ENCODE measurements at places on chromosomes 16 and 17. TPM values are rescaled to one million over a fixed set of nuclear protein-coding genes. Genes with fewer than 3 reads are reported as not detected.
A peak's percentile ranks its signal among the peaks of the same experiment; 100 is the strongest.

- H3K36me3 ChIP-seq, result no peaks in the 10 kb centered on the region
- peaks cover 5% of the 10 kb centered on the region for H3K27me3 ChIP-seq
- DNase-seq, result no peak
- H3K4me3 ChIP-seq, result no peak overlapping the region
Measured at GRCh38 chr16:61364990-61365389, 671.2 kb downstream of the CDH8 start.

DNA sequence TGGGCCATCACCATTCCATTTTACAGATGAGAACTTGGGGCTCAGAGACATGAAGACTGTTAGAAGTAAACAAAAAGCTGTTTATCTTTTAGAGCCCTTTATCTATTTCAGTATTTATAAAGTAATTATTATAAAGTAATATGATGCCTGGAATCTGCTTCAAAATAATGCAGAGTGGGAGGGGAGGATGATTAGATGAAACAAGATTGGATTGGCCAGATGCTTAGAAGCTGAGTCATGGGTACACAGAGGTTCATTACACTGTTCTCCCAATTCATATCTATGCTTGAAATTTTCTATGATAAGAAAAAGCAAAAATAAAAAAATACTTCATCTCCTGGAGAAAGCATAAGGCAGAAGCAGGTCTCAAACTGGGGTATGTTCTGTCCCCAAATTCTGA lies 29.4 kb downstream of the TOM1L2 start:
- H3K4me3 ChIP-seq, result no peak overlapping the region
- no peak for DNase-seq
- no peaks in the 10 kb centered on the region for H3K27me3 ChIP-seq
- no peaks in the 10 kb centered on the region for H3K36me3 ChIP-seq
- H3K27ac ChIP-seq, result no peak overlapping the region
- H3K4me1 ChIP-seq, result peaks cover 75% of the 10 kb centered on the region

DNA sequence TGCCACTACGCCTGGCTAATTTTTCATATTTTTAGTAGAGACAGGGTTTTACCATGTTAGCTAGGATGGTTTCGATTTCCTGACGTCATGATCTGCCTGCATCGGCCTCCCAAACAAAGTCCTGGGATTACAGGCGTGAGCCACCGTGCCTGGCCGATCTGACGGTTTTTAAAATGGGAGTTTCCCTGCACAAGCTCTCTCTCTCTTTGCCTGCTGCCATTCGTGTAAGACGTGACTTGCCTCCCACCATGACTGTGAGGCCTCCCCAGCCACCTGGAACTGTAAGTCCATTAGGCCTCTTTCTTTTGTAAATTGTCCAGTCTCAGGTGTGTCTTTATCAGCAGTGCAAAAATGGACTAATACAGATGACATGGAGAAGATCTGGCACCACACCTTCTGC lies 4.7 kb upstream of the FLCN start:
- peaks cover 2% of the 10 kb centered on the region for H3K36me3 ChIP-seq
- DNase-seq, result peak; percentile 20
- no peaks in the 10 kb centered on the region for H3K27me3 ChIP-seq
- H3K27ac ChIP-seq, result no peak overlapping the region

GRCh38 chr17:8918807-8919465 lies 46.6 kb downstream of the PIK3R5 start:
- no peak for DNase-seq
- H3K27ac ChIP-seq, result no peak overlapping the region
- H3K4me1 ChIP-seq, result peaks cover 32% of the 10 kb centered on the region
- H3K27me3 ChIP-seq, result no peaks in the 10 kb centered on the region

- no peak for DNase-seq
- H3K27me3 ChIP-seq, result no peaks in the 10 kb centered on the region
- no peak overlapping the region for H3K27ac ChIP-seq
- H3K36me3 ChIP-seq, result no peaks in the 10 kb centered on the region
- H3K4me3 ChIP-seq, result no peak overlapping the region
Measured at GRCh38 chr16:324201-324450, 28.4 kb downstream of the AXIN1 start.

CCL13 gene
- not detected for total RNA-seq

- DNase-seq, result no peak
- peak overlapping the region; percentile 89 for H3K27ac ChIP-seq
- peaks cover 35% of the 10 kb centered on the region for H3K4me1 ChIP-seq
- peak overlapping the region; percentile 5 for H3K4me3 ChIP-seq
Measured at GRCh38 chr16:81711657-81712319, 67.3 kb upstream of the PLCG2 start.

ZNF319 gene
- total RNA-seq, result 12.0 TPM

DNA sequence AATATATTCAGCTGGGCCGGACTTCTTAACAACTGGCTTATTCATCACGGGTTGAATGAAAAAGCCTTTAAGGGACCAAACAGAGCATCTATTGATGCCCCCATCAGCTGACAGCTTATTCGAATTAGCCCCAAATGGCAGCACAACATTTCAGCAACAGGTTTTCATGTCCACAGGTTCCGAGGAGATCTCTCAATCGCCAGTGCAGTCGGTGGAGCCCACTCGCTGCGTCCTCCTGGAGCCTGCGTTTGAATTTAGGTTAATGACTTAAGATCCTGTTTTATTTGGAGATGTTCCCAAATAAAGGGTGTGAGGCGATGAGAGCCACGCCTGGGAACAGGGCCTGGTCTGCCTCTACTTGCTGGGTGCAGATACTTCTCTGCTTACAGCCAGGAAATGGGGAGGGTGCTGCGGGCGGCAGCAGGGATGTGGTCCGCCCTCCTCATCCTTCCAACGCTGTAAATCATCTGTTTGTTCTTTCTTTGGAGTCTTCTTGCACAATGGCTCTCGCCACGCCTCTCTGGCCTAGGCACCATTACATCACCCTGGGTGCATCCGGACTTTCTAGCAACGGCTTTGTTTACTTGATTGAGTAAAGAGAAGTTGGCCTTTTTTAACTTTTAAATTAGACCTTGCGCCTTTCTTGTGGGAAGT lies 22.6 kb downstream of the NDE1 start:
- peak overlapping the region; percentile 96 for H3K27ac ChIP-seq
- no peak for DNase-seq
- H3K4me3 ChIP-seq, result peak overlapping the region; percentile 6
- peaks cover 22% of the 10 kb centered on the region for H3K4me1 ChIP-seq
- H3K36me3 ChIP-seq, result peaks cover 15% of the 10 kb centered on the region
- H3K27me3 ChIP-seq, result no peaks in the 10 kb centered on the region

LLGL2 gene
- total RNA-seq, result 1.5 TPM

DNA sequence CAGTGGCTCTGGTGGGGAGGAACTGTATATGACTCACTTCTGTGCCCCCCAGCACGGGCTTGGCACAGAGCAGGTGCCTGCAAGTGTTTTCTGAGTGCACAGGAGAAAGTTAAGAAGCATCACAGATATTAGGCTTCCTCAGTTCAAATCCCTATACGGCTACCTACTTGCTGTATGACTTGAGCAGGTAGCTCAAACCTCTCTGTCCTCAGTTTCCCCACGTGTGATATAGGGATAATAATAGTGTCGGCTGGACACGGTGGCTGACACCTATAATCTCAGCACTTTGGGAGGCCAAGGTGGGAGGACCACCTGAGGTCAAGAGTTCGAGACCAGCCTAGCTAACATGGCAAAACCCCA lies 95.7 kb downstream of the C16orf78 start:
- H3K27me3 ChIP-seq, result peaks cover 31% of the 10 kb centered on the region
- DNase-seq, result no peak
- H3K27ac ChIP-seq, result no peak overlapping the region
- H3K4me3 ChIP-seq, result no peak overlapping the region
- no peaks in the 10 kb centered on the region for H3K36me3 ChIP-seq
- no peaks in the 10 kb centered on the region for H3K4me1 ChIP-seq

GRCh38 chr17:10622617-10623485 lies 34.3 kb downstream of the MYH3 start:
- DNase-seq, result no peak
- H3K4me3 ChIP-seq, result no peak overlapping the region
- no peak overlapping the region for H3K27ac ChIP-seq
- H3K36me3 ChIP-seq, result no peaks in the 10 kb centered on the region
- no peaks in the 10 kb centered on the region for H3K27me3 ChIP-seq
- peaks cover 4% of the 10 kb centered on the region for H3K4me1 ChIP-seq

GRCh38 chr17:75688209-75688825 lies 21.2 kb downstream of the SAP30BP start:
- H3K27me3 ChIP-seq, result no peaks in the 10 kb centered on the region
- H3K4me1 ChIP-seq, result peaks cover 90% of the 10 kb centered on the region
- no peak overlapping the region for H3K4me3 ChIP-seq
- H3K27ac ChIP-seq, result peak overlapping the region; percentile 34

CA10 gene
- total RNA-seq, result not detected

DNA sequence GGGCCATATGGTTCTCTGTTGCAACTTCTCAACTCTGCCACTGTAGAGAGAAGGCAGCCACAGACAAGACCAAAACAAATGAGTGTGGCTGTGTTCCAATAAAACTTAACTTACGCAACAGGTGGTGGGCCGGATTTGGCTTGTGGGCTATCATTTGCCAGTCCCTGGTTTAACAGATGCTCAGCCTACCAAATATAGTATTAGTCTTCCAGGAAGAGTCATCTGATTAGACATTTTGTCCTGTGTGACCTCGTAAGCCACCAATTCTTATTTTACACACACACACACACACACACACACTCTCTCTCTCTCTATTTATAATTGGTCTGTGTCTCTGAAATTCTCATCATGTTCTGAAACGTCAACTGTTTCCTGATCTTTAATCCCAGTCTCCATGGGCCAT lies 245.9 kb downstream of the XYLT1 start:
- DNase-seq, result no peak
- H3K4me1 ChIP-seq, result peaks cover 6% of the 10 kb centered on the region
- no peak overlapping the region for H3K4me3 ChIP-seq

DNA sequence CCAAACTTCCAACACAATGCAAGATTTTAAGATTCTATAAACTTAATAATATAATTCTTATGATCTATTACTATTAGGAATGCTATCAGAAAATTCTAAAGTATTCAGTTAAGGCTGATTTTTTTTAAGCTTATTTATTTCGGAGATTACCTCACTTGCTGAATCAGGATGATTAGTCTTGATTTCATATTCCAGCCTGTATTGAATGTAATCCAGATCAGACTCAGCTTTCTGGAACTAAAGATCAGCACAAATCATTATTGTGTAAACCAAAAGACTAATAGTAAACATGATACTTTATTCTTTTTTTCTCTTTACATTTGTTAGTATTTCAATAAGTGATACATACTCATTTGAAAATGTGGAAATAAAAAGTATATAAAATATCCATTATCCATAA lies 23.9 kb downstream of the SKA2 start:
- DNase-seq, result no peak
- H3K4me1 ChIP-seq, result no peaks in the 10 kb centered on the region
- no peaks in the 10 kb centered on the region for H3K27me3 ChIP-seq
- H3K36me3 ChIP-seq, result peaks cover 3% of the 10 kb centered on the region
- H3K4me3 ChIP-seq, result no peak overlapping the region

- peak; percentile 98 for DNase-seq
- no peaks in the 10 kb centered on the region for H3K36me3 ChIP-seq
- no peaks in the 10 kb centered on the region for H3K27me3 ChIP-seq
- peaks cover 85% of the 10 kb centered on the region for H3K4me1 ChIP-seq
- H3K4me3 ChIP-seq, result peak overlapping the region; percentile 93
Measured at GRCh38 chr17:77322514-77323412, 182.0 kb downstream of the SEC14L1 start.

TEKT3 gene
- total RNA-seq, result 0.82 TPM

GRCh38 chr16:63933841-63934240 lies 1188.0 kb downstream of the CDH11 start:
- peaks cover 20% of the 10 kb centered on the region for H3K27me3 ChIP-seq
- no peak overlapping the region for H3K27ac ChIP-seq
- H3K4me3 ChIP-seq, result no peak overlapping the region
- DNase-seq, result no peak
- peaks cover 2% of the 10 kb centered on the region for H3K4me1 ChIP-seq
- H3K36me3 ChIP-seq, result peaks cover 2% of the 10 kb centered on the region

DNA sequence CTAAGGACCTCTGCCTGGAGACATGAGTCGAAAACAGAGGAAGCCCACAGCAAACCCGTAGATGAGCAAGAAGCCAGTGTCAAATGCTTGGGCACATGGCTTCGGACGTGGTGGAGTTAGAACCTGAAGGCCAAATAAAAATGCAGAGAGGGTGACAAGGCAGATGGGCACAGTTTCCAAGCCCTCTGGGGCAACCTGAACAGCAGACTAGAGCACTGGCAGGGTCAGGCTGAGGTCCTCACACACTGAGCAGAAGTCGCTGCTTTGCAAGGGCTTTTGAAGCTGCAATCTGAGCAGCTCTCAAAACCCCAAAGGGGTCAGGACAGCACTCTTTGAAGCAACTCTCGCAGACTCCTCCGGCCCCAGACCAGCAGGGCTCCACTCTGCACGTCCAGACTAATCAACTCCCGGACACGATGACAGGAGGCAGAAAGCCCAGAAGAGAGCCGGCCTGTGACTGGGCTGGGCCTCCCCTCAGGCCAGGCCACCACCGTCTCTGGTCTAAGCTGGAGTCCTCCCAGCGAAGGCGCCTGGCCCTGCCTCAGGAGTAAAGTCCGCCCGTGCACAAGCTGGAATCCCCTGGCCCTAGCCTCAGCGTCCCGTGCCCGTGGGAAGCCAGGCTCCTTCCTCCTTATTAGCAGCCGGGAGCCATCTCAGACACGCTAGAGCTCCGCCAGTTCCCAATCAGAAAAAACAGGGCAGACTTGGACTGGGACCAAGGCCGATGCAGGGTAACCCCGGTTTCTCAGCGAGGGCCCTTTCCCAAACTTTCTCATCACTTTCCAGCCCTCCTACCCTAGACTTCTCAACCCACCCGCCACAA lies 924 bp downstream of the SMARCD2 start:
- peaks cover 31% of the 10 kb centered on the region for H3K4me1 ChIP-seq
- no peaks in the 10 kb centered on the region for H3K36me3 ChIP-seq
- DNase-seq, result no peak
- peak overlapping the region; percentile 93 for H3K4me3 ChIP-seq
- no peaks in the 10 kb centered on the region for H3K27me3 ChIP-seq

GRCh38 chr17:1865252-1866037 lies 35.6 kb downstream of the RPA1 start:
- H3K27ac ChIP-seq, result no peak overlapping the region
- no peaks in the 10 kb centered on the region for H3K4me1 ChIP-seq

GRCh38 chr17:1764284-1764683 lies 2.4 kb downstream of the SERPINF1 start:
- H3K27ac ChIP-seq, result peak overlapping the region; percentile 59
- H3K4me3 ChIP-seq, result no peak overlapping the region
- H3K27me3 ChIP-seq, result no peaks in the 10 kb centered on the region
- H3K36me3 ChIP-seq, result no peaks in the 10 kb centered on the region
- H3K4me1 ChIP-seq, result peaks cover 27% of the 10 kb centered on the region

- peaks cover 32% of the 10 kb centered on the region for H3K27me3 ChIP-seq
- H3K36me3 ChIP-seq, result peaks cover 2% of the 10 kb centered on the region
- H3K4me3 ChIP-seq, result no peak overlapping the region
- peaks cover 4% of the 10 kb centered on the region for H3K4me1 ChIP-seq
- no peak for DNase-seq
Measured at GRCh38 chr16:28264656-28265055, 27.7 kb upstream of the SBK1 start.

Measured in chondrocyte (in vitro differentiated cells).